ENCODE measurements at places on chromosomes 1 and 21.

DNA sequence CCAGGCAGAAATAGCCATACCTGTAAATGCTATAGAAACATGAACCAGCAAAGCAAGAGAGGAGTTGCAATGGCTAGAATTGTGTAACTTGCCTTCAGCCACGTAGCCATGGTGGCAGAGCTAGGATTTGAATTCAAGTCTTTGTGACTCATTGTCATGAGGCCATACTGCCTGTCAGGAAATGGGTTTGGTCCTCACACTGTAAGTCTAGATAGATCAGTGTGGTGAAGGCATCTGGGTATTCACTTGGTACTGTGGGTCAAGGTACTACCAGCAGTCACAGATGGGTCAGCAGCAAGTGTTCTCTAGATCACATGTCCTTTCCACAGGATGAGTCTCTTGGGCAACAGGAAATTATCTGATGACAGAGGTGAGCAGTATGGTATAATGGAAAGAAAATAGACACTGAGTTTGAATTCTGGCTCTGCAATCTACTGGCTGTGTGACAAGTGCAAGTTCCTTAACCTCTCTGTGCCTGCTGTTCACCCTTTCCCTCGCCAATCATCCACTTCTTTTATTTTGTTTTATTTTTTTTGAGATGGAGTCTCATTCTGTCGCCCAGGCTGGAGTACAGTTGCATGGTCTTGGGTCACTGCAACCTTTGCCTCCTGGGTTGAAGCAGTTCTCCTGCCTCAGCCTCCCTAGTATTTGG lies 36.9 kb downstream of the FGGY start:
- no peak for DNase-seq

GRCh38 chr1:90045853-90046563 lies 51.1 kb downstream of the ZNF326 start:
- no peak for DNase-seq

DNA sequence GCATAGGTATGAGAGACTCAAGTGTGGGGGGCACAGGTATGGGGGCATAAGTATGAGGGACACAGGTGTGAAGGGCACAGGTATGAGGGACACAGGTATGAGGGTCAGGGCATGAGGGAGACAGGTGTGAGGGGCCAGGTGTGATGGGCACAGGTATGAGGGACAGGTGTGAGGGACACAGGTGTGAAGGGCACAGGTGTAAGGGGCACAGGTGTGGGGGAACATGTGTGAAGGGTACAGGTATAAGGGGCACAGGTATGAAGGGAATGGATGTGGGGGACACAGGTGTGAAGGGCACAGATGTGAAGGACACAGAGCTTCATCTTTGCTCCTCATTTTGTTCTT lies 41.2 kb upstream of the CACNA1E start:
- DNase-seq: no peak

DNA sequence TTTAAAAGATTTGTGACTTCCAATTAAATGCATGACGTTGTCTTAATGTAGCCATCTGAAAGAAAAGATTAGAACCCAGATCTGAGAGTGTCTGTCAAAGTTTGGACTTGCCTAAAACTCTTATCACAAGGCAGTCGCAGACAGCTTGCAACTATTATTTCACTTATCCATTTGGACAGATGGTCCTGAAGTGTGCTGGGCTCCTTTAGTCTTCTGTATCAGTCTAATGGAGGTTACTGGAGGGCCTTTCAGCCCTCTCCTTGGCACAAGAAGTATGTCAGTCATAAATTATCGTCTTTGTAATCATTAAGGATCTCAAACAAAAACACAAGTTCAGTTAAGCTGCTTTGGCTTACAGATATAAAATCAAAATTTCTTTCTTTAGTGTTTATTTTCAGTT lies 15.5 kb downstream of the PROX1 start:
- no peak for DNase-seq

DNA sequence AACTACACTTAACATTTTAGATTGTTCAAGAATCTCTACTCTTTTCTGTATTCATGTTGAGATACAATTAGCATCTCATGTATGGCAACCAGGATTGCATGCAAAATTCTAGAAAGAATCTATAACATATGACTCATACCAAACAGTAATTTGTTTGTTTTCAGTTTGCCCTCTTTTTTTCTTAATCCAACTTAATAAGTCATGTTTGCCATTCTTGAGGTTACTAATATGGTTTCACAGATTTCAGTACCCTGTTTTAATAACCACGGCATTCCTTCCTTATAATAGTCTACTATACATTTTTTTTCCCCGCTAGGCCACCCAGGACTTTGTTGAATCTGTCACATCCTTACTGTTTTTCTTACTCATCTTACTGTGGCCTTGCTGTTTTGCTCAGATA lies 140.8 kb downstream of the FMN2 start:
- DNase-seq: no peak

GRCh38 chr1:158434741-158435140 lies 8.7 kb upstream of the OR10K2 start:
- DNase-seq: no peak

- DNase-seq: no peak
These were observed 34.5 kb upstream of the CSF3R start for GRCh38 chr1:36517011-36517771.

DNA sequence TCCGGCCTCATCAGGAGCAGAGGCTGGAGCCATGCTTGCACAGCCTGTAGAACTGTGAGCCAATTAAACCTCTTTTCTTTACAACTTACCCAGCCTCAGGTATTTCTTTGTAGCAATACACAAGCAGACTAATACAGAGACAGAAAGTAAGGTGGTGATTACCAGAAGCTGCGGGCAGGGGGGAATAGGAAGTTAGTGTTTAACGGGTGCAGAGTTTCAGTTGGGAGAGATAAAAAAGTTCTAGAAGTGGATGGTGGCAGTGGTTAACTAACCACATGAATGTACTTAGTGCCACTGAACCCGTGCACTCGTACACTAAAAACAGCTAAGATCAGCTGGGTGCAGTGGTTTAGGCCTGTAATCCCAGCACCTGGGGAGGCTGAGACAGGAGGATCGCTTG lies 80.4 kb upstream of the TARDBP start:
- DNase-seq: no peak

GRCh38 chr1:154219541-154219940 lies 1.2 kb upstream of the UBAP2L start:
- DNase-seq: no peak

DNA sequence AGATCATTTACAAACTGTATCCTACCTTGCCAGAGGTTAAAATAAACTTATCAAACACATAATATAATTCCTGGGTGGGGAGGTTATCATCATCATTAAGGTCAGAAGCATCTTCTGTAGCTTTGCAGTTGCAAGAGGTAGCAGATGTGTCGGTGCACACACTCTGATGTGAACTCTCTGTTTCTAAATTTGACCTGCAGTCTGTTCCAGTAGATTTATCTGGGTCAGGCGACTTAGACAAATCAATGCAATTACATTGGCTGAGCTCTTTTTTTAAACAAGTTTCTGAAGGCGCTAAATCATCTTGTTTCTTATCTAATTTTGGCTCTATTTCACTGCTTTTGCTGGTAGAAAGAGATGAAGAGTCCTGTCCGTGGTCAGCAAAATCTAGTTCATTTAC lies 70.4 kb downstream of the PRPF38A start:
- DNase-seq: no peak

DNA sequence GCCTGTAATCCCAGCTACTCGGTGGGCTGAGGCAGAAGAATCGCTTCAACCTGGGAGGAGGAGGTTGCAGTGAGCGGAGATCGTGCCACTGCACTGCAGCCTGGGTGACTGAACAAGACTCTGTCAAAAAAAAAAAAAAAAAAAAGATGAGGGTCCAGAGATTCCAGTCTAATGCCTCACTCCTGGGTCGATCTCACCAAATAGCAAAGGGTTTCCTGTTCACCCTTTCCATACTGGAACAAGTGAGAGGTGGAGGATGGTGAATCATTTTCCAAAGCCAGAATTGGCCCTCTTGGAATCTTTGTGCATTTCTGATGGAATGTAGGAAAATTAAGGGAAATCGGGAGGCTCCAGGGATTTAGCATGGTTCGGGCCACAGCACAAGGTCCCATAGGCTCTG lies 58.1 kb upstream of the ZNF648 start:
- no peak for DNase-seq

DNA sequence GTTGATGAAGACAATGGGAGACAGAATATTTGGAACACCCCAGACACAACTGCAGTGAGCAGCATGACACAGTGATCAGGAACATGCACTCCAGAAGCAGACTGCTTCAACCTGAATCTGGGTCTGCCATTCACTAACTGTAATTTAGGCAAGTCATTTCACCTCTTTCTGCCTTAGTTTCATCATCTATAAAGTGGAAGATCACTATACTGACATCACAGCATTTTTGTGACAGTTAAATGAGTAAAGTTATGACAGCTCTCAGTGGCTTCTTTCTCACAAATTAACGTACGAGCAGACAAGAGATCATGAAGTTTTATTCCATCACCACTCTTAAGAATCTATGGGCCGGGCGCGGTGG lies 14.3 kb downstream of the LRRC41 start:
- DNase-seq: no peak

DNA sequence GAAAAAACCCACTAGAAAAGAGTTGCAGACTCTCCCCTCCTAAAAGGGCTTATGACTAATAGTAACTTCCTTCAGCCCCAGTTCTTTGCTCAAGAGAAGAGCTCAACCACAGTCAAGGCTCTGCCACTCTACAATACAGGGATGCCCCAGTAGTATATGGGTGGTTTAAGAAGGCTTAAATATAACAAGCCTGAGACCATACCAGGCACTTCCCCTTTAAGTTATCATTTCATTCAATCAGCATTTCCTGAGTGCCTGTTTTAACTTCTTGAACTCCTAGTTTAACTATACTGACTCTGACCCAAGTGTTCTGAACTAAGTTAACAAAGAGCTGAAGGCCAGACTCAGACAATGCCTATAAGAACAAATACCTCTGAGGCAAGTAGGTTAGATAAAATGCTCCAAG lies 19.8 kb downstream of the PRPF38A start:
- DNase-seq: no peak

All from NCI-H2029 (cell line).